Muscle of leg (tissue), 16 donors: ENCODE measurements at places on chromosomes 2 and 18.

DNA sequence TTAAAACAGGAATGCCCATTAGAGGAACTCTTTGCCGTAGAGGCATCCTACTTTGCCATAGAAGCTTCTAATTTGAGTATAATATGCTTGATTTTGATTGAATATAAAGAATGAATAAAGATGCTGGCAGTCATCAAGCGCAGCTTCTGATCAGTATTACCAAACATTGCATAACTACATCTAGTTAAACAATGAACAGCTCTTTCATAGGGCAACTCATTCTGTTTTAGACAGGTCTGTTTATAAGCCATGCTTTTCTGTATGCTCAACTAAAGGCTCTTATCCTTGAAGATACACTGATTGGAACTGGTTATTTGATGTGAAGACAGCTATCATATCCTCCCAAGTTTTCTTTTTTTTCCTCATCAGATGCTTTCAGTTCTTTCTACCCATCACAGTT, 122.6 kb upstream of the FAM117B start:
- no peak for DNase-seq

- no peak for DNase-seq
Measured at GRCh38 chr18:73270920-73271634, 403.3 kb upstream of the NETO1 start.

GRCh38 chr18:70781860-70782453, 493.1 kb downstream of the SOCS6 start:
- peak; percentile 16 for DNase-seq

GRCh38 chr2:126219081-126219480, 436.9 kb upstream of the GYPC start:
- DNase-seq = no peak

GRCh38 chr18:10319026-10319425, 135.4 kb upstream of the APCDD1 start:
- DNase-seq = no peak

- no peak for DNase-seq
Measured at GRCh38 chr2:121777699-121778058, 22.2 kb downstream of the TSN start.

DNA sequence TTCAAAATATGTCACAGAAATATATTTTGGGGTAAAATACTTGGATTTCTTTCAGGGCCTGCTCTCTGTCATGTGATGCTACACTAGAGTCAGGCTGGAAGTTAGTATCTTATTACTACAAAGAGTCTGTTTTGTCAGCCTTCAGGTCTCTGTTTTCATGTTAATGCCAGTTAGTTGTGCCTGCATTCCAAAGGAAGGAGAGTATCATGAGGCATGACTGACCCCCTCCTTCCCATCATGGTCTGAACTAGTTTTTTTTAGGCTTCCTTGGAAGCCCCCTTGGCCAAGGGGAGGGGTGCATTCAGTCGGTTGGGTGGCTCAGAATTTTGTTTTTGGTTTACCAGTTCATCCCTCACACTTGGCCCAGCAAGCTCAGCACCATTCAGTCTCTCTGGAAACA, 318.0 kb downstream of the ALK start:
- no peak for DNase-seq

GRCh38 chr2:41717839-41718238, 330.0 kb upstream of the PKDCC start:
- DNase-seq = no peak

DNA sequence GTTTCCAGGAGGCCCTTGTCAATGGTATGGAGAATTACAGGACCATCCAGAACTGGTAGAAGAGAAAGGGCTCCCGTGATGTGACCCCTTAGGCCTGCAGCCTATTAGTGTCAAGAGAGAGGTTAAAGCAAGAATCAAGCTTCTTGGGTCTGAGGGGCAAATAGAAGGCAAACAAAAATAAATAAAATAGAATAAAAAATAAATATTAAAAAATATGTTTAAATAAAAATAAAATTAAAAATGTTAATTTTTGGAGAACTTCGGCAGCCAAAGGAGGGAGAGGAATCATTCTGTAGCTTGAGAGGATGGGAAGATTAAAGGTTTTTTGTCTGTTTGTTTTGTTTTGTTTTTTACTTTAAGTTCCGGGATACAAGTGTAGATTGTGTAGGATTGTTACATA, 15.2 kb upstream of the TMEM178A start:
- no peak for DNase-seq

DNA sequence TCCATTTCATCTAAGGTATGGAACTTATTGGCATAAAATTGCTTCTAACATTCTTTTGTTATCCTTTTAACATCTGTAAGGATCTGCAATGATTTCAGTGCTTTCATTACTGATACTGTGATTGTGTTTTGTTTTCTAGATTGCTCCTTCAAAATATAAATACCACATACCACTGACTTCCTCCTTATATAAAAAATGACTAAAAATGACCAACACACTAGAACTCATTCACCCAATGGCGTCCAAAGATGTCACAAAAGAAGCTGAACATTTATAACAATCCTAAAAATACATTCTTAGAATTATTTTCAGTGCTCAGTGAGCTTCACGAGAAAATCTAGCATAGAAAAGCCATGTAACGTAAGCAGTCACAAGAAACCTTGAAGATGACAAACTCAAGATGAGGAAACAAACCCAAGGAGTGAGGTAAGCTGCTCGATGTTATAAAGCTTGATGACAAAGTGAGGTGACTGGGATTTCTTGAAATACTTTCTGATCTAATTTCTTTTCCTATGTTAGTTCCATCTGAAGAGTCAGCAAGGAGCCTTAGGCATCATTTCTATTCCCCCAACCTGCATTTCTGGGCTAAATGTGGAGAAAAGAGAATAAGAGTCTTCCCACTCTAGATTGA, 42.6 kb downstream of the PNO1 start:
- DNase-seq = no peak

DNA sequence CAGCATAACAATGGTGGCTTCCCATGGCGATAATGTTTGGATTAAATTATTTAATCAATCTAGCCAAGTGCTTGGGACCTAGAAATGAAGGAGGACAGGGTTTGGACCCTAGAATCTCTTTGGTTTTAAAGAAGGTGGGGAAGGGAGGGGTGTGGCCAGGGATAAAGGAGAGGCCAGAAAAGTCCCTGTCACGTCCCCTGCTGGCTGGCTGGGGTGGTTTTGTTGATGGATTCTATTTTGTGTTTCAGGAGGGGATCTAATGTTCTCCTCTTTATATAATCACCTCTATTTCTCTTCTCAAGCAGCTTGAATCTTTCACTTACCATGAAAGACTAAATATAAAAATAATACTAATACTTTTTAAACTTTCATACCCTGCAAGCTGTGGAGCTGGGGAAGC, 52.6 kb upstream of the GALR1 start:
- no peak for DNase-seq

DNA sequence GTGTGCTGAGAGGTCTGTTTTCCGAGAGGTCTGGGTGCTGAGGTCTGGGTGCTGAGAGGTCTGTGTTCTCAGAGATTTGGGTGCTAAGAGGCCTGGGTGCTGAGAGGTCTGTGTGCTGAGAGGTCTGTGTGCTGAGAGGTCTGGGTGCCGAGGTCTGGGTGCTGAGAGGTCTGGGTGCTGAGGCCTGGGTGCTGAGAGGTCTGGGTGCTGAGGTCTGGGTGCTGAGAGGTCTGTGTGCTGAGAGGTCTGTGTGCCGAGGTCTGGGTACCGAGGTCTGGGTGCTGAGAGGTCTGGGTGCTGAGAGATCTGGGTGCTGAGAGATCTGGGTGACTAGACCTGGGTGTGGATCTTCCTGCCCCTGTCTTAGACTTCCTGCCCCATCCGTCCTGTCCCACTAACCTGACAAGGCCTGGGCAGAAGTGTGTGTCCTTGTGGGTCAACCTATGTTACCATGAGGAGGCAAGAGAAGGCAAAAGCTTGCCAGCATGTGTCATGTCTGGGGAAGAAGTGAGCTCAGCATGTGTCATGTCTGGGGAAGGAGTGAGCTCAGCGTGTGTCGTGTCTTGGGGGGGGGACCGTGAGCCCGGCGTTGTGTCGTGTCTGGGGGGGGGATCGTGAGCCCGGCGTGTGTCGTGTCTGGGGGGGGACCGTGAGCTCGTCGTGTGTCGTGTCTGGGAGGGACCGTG, 69.3 kb downstream of the KCNG2 start:
- DNase-seq = no peak

GRCh38 chr2:34162231-34162630, 563.1 kb upstream of the FAM98A start:
- DNase-seq = no peak

- no peak for DNase-seq
Measured at GRCh38 chr2:238129166-238130010, 9.1 kb upstream of the KLHL30 start.

DNA sequence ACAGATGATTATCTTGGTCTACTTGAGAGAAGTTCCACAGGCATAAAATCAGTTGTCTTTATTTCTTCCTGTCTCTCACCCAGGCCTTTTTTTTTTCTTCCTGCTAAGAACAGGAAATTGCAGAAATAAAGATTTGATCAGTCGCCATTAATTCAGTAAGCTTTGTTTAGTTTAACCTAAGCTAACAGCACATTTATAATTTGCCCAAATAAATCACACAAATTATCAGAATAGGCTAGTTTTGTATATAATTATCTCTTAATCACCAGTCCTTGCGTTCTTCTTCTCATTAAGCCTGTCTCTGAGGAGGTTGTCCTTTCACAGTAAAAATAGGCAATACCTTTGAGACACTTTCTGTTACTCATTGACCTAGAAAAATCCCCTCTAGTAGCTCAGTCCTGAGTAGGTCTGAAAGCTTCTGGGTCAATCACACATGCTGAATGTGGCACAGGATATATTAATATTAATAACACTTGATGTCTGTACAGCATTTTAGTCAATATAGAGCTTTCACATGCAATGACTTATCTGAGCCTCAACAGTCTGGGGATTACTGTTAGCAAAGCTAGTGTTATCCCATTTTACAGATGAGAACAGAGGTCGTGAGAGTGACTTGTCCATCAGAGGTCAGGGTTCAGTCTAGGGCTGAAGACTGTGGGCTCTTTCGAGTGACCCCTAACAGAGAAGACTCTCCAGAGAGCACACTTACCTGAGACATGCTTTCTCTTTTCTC, 11.2 kb upstream of the STK17B start:
- no peak for DNase-seq

DNA sequence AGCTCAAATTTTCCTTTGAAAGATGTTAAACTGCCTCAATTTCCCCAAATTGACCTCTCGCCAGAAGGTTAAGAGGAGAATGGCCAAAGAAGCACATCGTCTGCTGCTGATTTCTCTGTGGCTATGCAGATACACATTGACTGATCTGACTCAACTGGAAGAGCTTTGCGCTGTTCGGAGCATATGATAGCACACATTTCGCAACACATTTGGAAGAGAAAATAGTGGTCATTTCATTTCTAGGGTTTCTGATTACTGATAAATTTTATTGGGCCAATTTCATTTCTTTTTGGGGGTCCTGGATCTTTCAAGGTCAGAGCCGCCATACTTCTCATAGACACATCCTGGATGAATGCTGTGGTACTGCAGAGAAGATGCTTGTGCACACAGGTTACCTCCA, 138.5 kb downstream of the TMEM200C start:
- DNase-seq = no peak

DNA sequence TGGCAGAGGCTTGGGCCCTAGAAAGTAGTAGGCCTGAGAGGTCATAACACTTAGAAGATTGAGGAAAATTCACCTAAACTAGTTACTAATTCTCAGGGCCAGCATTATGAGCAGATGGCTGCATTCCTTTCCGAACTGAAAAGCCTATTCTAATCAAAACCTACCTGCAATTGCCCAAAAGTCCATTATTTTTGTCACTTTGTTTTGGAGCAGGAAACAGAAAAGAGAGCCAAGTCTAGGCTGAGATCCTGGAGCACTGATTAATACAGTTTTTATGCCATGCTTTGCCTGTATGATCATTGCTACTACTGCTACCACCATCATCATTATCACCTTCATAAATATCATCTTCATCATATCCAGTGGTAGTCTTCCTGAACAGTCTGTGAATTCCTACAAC, 14.7 kb downstream of the VSNL1 start:
- DNase-seq = no peak
